HCT116 (cell line): ENCODE measurements at places on chromosomes 3 and 15. TPM values are rescaled to one million over a fixed set of nuclear protein-coding genes. Genes with fewer than 3 reads are reported as not detected.

The GABRA5 gene
- not detected for total RNA-seq

The GOLGA6B gene
- 0.10 TPM for total RNA-seq

The IL17RB gene
- total RNA-seq: 8.3 TPM

The PLA2G4D gene
- 0.34 TPM for total RNA-seq

The LNP1 gene
- 1.6 TPM for total RNA-seq

The PRICKLE2 gene
- total RNA-seq: 0.05 TPM

The GOLGA8Q gene
- total RNA-seq: not detected

GRCh38 chr3:23966328-23966727 is 21.2 kb downstream of the NR1D2 start:
- DNase-seq: no peak

- no peak for DNase-seq
Observed at GRCh38 chr3:14728113-14728512, 53.2 kb downstream of the C3orf20 start.

- no peak for DNase-seq
Observed at GRCh38 chr3:24615177-24615576, 120.5 kb upstream of the THRB start.

DNA sequence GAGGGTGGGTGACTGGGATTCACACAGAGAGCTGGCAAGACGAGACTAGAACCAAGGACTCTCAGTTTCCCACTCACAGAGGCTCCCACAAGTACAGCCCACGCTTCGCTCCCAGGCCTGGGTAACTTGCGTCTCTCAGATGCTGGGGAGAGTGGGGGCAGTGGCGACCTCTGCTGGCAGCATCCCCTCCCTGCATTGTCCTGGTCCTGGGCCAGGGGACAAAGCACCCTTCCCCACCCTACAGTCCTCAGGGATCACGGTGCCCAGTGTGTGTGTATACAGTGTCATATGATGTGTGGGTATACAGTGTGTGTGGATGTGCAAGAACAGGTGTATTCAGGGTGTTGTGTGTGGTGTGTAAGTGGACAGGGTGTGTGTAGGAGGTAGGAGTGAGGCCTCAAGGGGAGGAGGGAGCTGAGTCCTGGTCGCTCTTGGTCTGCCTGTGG is 12.8 kb downstream of the VILL start:
- DNase-seq: no peak

GRCh38 chr3:182268711-182269110 is 524.6 kb upstream of the ATP11B start:
- DNase-seq: no peak

GRCh38 chr3:197003461-197004385 is 25.9 kb downstream of the MELTF start:
- DNase-seq: no peak

DNA sequence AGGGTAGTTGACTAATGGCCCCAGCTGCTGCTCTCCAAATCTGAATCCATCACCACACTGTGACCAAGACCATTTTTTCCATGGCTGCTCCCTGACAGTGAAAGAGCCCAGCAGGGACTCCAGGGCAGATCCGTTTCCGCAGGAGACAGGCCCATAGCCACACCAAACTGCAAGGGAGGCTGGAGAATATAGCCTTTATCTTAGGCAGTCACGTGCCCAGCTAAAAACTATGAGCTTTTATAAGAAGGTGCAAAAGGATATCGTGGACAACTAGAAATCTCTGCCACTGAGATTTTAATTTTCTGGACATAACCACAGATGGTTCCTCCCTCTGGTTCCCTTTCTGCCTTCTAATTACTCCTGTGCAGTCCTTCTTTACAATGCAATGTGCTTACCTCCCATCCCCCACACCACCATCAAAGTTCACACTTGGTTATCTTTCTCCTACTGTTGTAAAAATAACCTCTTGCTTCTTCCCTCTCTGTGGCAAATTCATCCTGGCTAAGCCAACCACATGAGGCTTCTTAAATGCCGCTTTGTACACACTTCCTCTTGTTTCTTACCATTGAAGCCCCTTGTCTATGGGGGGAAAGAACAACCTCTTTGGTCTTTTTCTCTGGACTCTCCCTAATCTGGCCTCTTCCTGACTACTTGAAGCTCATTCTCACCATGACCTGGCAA is 233.7 kb downstream of the SHQ1 start:
- no peak for DNase-seq

GRCh38 chr3:100306695-100307094 is 27.9 kb upstream of the NIT2 start:
- no peak for DNase-seq

DNA sequence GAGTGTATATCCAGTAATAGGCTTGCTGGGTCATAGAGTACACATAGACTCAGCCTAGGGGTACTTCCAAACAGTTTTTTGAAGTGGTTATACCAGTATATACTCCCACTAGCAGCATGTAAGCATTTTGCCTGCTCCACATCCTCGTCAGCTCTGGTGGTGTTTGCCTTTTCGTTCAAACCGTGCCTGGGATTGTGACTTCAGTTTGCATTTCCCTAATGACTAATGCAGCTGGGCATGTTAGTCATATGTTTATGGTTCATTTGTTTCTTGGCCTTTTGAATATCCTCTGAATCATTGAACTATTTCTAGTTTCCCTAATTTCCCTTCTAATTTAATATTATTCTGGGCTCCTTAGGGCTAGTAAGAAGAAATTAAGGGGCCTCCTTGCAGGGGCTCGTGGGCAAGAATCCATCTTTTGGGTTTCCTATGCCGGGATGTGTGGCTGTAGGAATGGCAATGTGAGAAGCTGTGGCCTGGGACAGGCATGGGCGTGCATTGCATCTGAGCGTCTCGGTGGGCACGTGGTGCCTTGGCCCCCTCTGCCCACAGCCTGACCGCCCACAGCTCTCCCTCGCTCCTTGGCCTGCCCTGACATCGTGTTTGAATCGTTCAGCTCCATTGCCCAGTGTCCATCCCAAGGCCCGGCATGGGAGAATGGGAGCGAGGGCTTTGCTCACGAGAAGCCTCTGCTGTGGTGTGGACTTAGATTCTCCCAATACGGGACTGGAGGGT is 26.4 kb downstream of the FAH start:
- no peak for DNase-seq

GRCh38 chr3:27715863-27716262 is 6.3 kb downstream of the EOMES start:
- DNase-seq: no peak

- DNase-seq: no peak
Observed at GRCh38 chr15:81151389-81151788, 17.3 kb downstream of the CFAP161 start.

DNA sequence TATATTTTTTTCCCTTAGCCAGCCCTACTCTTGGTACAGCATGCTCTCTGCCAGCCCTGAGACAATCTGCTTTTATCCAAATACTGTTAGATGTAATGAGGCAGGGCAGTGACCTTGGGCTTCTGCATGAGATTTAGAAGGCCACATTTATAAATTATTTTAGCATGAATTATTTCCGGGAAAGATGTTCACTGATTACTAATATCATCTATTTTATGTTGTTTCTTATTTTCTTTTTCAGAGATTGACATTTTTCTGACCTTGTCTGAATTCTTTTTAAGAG is 23.1 kb downstream of the CRTC3 start:
- no peak for DNase-seq

DNA sequence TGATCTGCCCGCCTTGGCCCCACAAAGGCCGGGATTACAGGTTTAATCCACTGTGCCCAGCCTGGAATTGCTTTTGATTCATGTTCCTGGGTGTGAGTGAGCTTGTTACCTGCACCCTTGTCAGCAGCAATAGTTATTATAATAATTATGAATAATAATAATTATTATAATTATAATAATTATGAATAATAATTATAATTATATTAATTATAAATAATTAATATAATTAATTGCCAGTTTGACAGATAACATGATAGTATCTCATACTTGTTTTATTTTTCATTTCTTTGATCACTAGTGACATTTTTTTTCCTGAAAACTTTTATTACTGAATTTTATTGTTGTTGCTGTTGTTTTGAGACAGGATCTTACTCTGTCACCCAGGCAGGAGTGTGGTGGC is 21.1 kb upstream of the TRAK1 start:
- no peak for DNase-seq

DNA sequence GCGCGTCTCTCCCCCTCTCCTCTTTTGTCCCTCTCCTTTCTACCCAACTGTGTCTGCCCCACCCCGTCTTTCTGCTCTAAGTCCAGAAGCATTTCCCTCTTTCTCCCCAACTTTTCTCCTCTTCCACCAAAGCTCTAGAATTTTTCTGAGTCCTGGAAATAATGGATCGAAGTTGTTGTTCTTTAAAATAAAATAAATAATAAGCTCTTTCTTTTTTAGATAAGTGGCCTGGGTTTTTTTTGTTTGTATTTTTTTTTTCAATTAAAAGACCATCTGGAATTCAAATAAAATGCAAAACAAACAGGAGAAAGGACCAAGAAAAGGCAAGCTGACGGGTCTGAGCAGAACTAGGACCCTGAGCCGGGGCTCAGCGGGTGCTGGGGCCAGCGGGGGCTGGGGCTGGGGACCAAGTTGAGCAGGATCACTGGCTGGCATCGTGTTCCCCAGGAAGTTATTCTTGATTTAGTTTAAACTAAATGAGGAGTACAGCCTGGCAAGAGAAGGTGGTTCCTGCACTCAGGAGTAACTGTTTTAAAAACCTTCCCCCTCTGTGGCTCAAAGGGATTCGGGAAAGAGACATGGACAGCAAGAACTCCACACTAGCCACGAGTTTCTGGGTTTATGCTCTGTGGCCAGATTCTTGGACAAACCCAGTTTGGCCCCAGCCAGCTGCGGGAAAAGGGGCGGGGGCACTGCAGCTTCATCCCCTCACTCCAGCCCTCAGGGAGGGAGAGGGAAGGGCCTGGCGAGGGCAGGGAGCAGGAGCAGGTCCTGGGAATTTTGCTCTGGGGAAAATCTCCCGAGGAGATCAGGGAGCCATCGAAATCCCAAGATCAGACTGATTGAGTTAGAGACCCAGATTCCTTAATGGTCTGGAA is 8.4 kb downstream of the GATA2 start:
- no peak for DNase-seq

GRCh38 chr15:40092256-40092978 is 16.3 kb downstream of the BMF start:
- DNase-seq: no peak

DNA sequence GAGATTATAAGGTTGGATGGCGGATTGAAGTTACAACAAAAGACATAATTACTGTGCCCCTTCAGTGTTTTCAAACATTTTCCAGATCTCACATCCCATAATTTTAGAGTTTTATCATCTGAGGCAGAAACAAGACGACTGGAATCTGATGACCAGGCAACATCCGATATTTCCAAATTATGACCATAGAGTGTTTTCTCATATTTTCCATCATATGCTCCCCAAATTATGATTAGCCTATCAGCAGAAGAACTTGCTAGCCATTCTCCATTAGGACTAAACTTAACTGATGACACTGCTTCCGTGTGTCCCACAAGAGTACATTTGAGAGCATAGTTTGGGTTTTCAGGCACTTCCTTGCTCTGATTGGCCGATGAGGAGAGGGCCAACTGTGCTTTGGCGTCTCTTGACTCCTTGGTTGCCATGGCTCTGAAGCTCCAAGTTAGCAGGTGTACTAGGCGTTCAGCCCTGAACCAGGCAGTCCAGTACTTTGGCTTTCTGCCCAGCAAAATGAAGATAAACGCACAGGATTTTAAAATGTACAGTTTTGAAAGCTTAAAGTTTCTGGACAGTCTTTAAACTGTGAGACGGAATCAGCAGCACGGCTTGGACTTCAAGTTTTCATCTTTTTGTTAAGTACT is 638 bp downstream of the WDR5B start:
- peak; percentile 52 for DNase-seq

DNA sequence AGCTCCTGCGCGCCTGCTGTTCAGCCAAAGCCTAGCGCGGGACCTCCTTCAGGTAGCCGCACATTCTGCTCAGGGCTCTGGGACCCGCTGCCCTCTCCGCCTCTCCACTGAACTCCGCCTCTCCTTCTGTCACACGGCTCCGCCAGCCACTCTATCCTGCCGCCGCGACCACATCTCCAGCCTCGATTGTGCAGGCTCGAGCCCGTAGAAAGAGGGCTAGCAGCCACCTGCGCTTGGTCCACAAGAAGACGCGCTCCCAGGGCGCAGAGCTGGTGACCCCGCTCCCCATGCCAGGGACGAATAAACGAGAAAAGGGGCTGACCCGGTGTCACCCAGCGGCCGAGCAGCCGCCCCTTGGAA is 1.1 kb upstream of the VIPR1 start:
- no peak for DNase-seq

DNA sequence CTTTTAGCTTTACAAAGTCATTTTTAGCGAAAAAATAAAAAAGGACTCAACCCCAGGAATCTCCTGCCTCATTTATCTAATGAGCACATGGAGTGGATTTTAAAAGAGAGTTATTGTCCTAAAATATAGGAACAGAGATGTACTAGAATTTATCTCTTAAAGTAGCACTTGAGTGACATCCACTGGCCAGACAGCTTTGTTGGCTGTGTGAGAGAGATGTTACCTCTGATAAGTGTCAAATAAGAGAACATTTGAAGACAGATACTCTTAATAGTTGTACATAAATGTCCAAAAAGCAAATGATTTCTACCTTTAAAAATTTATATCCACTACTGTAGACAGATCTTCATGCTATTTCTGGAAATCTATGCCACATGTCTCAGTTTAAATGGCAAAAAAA is 12.3 kb upstream of the MFSD1 start:
- no peak for DNase-seq

DNA sequence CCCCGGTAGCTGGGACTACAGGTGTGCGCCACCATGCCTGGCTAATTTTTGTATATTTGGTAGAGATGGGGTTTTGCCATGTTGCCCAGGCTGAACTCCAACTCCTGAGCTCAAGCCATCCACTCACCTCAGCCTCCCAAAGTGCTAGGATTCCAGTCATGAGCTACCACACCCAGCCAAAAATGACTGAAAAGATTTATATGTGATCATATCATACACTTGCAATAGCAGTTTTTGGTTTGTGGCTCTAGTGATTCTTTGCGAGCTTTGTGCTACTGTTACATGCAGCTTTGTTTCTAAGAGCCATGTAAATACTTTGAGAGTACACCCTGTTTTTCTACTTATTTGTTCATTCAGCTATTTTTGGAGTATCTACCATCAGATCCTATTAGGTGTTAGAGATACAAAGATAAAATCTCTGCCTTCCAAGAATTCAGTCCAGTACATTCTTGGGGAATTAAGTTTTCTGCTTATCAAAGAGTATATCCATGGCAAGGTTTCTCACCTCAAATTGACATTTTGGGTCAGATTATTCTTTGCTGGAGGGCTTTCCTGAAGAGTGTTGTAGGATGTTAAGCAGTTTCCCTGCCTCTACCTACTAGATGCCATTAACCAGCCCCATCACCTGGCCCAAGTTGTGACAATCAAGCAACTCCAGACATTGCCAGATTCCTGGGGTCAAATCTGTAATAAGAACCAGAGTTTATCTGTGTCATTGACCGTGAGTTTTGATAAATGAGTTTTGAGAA is 15.0 kb downstream of the SNAP23 start:
- no peak for DNase-seq

GRCh38 chr3:167228135-167228534 is 152.0 kb downstream of the ZBBX start:
- no peak for DNase-seq
